IPS DF 6.9 (cell line): ENCODE measurements at places on chromosomes 13 and 19.

- DNase-seq: no peak
- no peak overlapping the region for H3K4me3 ChIP-seq
- H3K27me3 ChIP-seq: no peaks in the 10 kb centered on the region
- H3K4me1 ChIP-seq: no peaks in the 10 kb centered on the region
- no peaks in the 10 kb centered on the region for H3K36me3 ChIP-seq
These were observed 127.2 kb downstream of the RAP2A start for GRCh38 chr13:97561182-97561581.

DNA sequence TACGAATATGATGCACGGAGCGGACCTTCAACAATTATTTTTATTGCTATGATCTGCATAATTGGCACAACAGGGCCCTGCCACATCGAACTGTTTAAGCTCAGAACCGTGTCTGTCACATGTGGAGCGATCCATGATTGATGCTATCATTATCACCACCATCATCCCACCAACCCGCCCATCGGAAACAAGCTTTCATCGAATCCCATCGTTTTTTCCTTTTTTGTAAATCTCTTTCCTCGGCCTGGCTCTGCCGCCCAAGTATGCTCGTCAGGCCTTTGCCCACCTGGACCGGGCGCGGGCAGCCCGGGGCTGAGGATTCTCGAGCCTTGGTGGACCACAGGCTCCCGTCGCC, 533 bp upstream of the DCAF15 start:
- no peak for DNase-seq
- H3K27me3 ChIP-seq: no peaks in the 10 kb centered on the region
- H3K27ac ChIP-seq: no peak overlapping the region
- peak overlapping the region; percentile 43; the same call in 1 of the 2 replicates for H3K4me3 ChIP-seq

DNA sequence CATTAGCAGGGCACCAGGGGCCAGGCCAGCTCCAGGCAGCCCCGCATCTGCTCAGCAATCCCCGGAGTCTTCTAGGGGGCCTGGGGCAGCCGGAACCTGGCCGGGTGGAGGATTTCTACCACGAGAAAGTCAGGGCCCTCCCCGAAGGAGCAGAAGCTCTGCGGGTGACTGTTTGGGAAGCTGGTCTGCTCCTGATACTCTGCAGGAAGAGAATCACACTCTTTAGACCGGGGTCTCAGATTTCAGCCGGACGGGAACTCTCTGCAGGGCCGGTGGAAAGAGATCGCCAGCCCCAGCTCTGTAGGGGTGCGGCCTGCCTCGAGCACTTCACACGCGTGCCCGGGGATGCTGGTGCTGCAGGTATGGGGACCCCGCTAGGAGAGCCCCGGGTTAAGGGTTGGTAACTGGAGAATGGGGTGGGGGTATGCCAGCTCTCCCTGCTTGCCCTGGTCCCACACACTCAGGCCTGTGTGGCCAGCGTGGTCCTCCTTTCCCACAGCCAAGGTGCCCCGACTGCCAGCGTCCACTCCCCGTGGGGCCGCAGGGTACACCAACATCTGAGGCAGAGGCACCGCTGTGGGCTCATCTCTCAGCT, 20.1 kb downstream of the RASA3 start:
- DNase-seq: no peak
- H3K36me3 ChIP-seq: peaks cover 3% of the 10 kb centered on the region; the same call in 1 of the 2 replicates
- no peak overlapping the region for H3K4me3 ChIP-seq

DNA sequence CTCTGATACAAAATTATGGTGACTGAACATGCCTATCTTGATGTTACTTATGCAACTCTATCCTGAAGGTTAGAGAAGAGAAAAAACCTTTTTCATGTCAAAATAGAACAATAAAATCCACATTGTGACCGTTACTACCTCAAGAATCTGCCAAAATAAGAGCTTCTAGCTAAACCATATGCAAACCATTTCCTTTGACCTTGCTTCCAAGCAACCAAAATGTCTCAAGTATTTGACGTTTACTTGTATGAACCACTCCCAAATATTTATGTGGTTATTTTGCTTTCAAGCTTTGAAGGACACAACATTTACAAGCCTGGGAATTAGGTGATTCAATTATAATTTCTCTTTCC, 13.9 kb downstream of the FOXO1 start:
- peak overlapping the region; percentile 59 for H3K27ac ChIP-seq
- no peak overlapping the region for H3K4me3 ChIP-seq
- no peaks in the 10 kb centered on the region for H3K36me3 ChIP-seq
- H3K4me1 ChIP-seq: peaks cover 4% of the 10 kb centered on the region; the same call in 1 of the 2 replicates

- H3K27ac ChIP-seq: no peak overlapping the region
- no peak for DNase-seq
- no peaks in the 10 kb centered on the region for H3K27me3 ChIP-seq
- no peaks in the 10 kb centered on the region for H3K4me1 ChIP-seq
- H3K36me3 ChIP-seq: no peaks in the 10 kb centered on the region
These were observed 68.0 kb upstream of the CEACAM8 start for GRCh38 chr19:42662712-42663111.
